ENCODE measurements at places on chromosomes 4 and X.

DNA sequence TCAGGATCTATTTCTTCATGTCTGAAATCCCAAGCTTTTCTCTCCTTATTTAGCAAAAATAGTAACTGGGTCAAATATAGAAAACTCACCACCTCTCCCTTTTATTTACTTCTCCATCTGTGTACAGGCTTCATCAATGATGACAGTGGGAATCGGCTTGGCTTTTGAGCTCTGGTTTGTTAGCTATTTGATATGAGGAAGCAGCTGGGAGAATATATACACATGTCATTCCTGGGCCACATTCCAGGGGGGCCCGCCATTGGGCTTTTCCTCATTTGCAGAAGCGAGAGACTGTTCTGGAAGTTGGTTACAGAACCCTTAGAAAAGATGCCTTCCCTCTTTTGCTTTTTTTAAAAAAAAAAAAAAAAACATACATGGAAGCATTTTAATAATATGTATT lies 107.4 kb upstream of the F9 start:
- no peak for DNase-seq

- no peak for DNase-seq
Measured at GRCh38 chr4:3449574-3450534, 8.1 kb downstream of the HGFAC start.

DNA sequence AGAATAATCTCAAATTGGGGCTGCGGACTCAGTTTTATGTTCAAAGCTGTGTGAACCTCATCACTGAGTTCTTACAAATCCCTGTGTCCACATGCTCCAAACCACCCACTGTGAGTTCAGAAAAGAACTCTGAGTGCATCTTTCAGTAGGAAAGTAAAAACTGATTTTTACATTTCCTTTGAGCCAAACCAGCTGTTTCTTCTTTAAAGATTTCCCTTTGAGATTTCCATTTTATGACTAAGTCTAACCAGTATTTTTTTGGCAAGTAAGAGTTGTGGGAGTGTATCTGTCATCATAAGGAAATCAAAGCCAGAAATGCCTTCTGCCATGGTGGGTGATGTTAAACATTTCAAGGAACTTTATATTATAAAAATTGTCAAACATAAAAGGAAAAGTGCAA lies 100.0 kb downstream of the TET2 start:
- DNase-seq, result no peak

- no peak for DNase-seq
Measured at GRCh38 chr4:184960505-184960971, 57.8 kb upstream of the HELT start.

DNA sequence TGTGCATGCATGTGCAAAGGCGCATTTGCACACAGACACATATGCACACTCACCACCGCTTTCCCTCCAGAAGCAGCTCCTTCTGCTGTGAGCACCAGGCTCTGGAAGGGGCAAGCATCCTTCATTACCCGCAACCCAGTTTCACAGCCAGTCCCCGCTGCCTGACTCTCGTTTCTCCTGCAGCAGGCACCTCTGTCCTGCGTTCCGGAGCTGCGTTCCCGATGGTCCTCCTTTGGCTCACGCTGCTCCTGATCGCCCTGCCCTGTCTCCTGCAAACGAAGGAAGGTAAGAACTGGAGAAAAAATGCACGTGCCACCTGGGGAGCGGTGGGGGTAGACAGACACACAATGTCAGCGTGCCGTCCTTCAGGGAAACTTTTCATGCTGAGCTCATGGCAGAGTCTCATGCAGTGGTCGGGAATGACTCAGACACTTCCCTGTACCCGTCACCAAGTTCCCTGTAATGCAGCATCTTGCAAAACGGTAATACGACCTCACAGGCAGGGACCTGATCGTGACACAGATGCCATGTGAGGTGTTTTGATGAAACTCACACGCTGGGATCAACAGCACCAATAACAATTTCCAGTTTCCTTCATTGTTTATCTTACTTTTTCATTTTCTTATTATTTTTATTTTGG lies 5.1 kb downstream of the IL3RA start:
- peak; percentile 39 for DNase-seq

GRCh38 chrX:261167-261918 lies 19.8 kb upstream of the PLCXD1 start:
- DNase-seq, result no peak

DNA sequence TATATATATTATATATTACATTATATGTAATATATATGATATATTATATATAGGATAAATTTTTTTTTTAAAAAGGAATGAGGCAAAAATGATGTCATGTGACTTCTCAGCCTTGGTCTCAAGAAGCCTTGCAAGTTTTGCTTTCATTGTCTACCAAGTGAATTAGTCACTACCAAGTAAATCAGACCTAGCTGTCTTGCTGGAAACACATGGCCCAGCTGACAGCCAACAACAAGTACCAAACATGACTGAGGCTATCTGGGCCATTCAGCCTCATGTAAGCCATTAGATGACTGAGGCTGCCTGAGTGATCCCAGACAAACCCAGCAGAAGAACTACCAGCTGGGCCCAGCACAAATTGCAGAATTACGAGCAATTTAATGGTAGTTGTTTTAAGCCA lies 44.9 kb downstream of the HAND2 start:
- DNase-seq, result no peak

GRCh38 chr4:152363086-152363485 lies 172.8 kb downstream of the FBXW7 start:
- DNase-seq, result no peak

- DNase-seq, result no peak
Measured at GRCh38 chr4:80614319-80614718, 278.8 kb downstream of the CFAP299 start.

DNA sequence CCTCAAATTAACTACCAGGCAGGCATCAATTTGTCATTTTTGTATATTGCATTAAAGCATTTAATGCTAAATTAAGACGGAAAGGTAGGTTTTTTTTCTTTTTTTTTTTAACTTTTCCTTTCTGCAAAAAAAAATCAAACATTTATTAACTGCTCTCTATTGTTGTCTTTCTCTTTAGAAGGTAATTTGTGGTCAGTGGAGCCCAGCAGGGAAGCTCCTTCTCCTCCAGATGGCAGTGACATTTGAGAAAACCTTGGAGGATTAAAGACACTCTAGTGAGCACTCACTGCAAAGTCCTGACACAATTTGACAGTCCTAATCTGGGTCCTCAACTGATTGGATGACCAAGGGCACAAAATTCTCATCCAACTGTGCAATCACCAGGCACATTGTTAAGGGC lies 102.4 kb downstream of the SLIT2 start:
- no peak for DNase-seq

GRCh38 chr4:185637163-185637875 lies 102.0 kb upstream of the PDLIM3 start:
- no peak for DNase-seq
